Thoracic aorta (tissue), 2 donors: ENCODE measurements at places on chromosomes 6 and 20. TPM values are rescaled to one million over a fixed set of nuclear protein-coding genes. Genes with fewer than 3 reads are reported as not detected.

ULBP3 gene
- total RNA-seq = 0.78 TPM

FAM120B gene
- 24.1 TPM for total RNA-seq

GRCh38 chr6:106553440-106553839, 75.9 kb downstream of the RTN4IP1 start:
- no peak for DNase-seq

DNA sequence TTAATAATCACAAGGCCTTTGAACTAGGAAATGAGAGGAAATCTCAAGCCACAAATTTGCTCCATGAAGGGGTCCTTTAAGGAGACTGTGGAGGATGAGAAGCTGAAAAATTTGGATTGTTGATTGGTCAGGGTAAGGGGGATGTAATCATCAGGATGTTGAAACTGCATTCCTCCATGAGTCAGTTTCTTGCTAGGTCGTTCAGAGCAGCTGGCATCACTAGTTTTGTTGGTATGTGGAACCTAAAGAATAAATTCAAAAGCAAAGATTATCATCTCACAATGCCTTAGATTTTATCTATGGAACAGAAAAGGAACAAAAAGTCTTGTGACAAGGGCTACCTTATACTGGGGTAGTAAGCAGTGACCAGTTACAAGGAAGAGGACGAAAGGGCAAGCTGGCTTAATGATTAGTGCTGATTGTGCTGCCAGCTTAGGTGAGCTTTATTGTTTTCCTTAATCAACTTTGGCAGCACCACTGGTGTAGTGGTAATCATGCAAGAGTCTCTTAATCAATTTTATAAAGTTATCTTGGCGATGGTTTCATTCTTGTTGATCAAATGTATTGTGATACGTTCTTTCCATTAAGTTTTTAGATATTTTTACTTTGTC, 36.6 kb downstream of the CRISP2 start:
- no peak for DNase-seq

DNA sequence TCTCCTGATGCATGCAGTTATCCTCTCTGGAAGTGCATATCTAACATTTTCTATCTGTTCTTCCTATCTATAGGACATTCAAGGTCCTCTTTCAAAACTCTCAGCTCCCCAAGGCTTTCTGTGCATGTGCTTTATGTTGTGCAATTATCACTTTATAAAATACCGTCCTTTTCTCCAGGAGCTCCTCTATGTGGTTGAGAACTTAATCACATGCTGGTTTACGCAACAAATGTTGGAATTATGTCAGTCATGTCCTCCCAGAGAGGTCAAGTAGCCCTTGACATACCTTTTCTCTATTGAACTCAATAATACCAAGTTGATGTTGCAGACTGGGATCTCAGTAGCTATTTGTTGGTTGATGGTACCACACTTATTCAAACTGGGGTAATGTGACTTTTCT, 388.4 kb downstream of the BTBD3 start:
- DNase-seq = no peak

GRCh38 chr20:62776035-62776691, 20.1 kb upstream of the MRGBP start:
- no peak for DNase-seq

DNA sequence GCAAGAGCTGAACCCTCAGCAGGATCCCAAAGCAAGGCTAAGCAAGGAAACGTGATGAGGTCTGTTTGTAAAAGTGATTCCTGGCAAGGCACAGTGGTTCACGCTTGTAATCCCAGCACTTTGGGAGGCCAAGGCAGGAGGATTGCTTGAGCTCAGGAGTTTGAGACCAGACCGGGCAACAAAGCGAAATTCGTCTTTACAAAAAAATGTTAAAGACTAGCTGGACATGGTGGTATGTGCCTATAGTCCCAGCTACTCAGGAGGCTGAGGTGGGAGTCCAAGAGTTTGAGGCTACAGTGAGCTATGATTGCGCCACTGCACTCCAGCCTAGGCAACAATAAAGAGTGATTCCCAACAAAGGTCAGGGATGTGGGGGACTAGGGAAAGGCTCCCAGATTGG, 4.1 kb upstream of the XKR7 start:
- DNase-seq = no peak
